ENCODE measurements at places on chromosomes 11 and 22. TPM values are rescaled to one million over a fixed set of nuclear protein-coding genes. Genes with fewer than 3 reads are reported as not detected.

PHF21B gene
- total RNA-seq = 0.52 TPM

TSGA10IP gene
- total RNA-seq = 0.09 TPM

MS4A4E gene
- 0.24 TPM for total RNA-seq

MYEOV gene
- 0.38 TPM for total RNA-seq

MADD gene
- total RNA-seq = 17.0 TPM

JAM3 gene
- 15.8 TPM for total RNA-seq

C11orf98 gene
- 111 TPM for total RNA-seq

GNG3 gene
- 0.05 TPM for total RNA-seq

C11orf91 gene
- not detected for total RNA-seq

ADORA2A gene
- 77.4 TPM for total RNA-seq

C11orf16 gene
- 2.9 TPM for total RNA-seq

PATE4 gene
- total RNA-seq = not detected

SCARF2 gene
- 0.38 TPM for total RNA-seq

P2RY6 gene
- total RNA-seq = 1.3 TPM

GGTLC3 gene
- not detected for total RNA-seq

PGR gene
- total RNA-seq = 0.05 TPM

FGF4 gene
- 0.09 TPM for total RNA-seq

NCAM1 gene
- total RNA-seq = 0.47 TPM

KDELR3 gene
- 2.3 TPM for total RNA-seq

NAP1L4 gene
- 133 TPM for total RNA-seq

PIH1D2 gene
- total RNA-seq = 1.6 TPM

PTPRCAP gene
- total RNA-seq = 198 TPM

BCO2 gene
- 1.4 TPM for total RNA-seq

RAB39A gene
- 3.5 TPM for total RNA-seq

SEC14L2 gene
- 7.2 TPM for total RNA-seq

ATG16L2 gene
- 10.6 TPM for total RNA-seq

SPDYC gene
- not detected for total RNA-seq

RAB38 gene
- 9.9 TPM for total RNA-seq

OR5AR1 gene
- total RNA-seq = not detected

SCYL1 gene
- total RNA-seq = 41.0 TPM

PDE3B gene
- 9.8 TPM for total RNA-seq

GVQW3 gene
- 2.9 TPM for total RNA-seq

TUB gene
- 2.5 TPM for total RNA-seq

C11orf21 gene
- 2.4 TPM for total RNA-seq
